Activated T-helper 2 cell treated with anti-CD3 and anti-CD28 coated beads, Interferon-gamma antibody, Interleukin-2, Interleukin-4, amounts not matched to agents 10 μg/mL and 5 μg/mL and 100 μg/mL, durations not matched to agents 14 hours and 24 hours and 36 hours (primary cell): ENCODE measurements at places on chromosomes 1 and 21.

- DNase-seq: no peak
These were observed 3.8 kb upstream of the SLC50A1 start for GRCh38 chr1:155131856-155132255.

- DNase-seq: no peak
These were observed 33.6 kb downstream of the CD58 start for GRCh38 chr1:116537040-116537831.

GRCh38 chr21:46363698-46364097 is 39.7 kb downstream of the PCNT start:
- no peak for DNase-seq

GRCh38 chr1:33007190-33008050 is 29.3 kb downstream of the AK2 start:
- no peak for DNase-seq

DNA sequence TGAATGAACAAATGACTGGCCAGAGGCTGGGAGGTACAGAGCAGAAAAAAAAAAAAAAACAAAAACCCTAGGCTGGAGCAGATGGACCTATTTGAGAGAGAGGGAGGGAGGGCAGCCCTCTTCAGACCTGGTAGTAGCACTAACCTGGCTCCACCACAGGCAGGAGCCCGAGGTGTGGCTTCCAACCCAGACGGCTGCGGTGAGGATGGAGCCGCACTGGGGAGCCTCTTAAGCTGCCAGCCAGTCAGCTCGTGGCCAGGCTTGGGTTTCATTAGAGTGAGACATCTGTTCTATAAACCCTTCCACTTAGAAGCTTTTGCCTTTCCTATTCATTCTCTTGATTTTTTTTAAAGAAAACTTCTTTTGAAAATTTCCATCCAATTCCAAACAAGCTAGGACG is 16.8 kb downstream of the LGR6 start:
- no peak for DNase-seq

- no peak for DNase-seq
These were observed 89.2 kb upstream of the CCDC190 start for GRCh38 chr1:162950187-162950586.

DNA sequence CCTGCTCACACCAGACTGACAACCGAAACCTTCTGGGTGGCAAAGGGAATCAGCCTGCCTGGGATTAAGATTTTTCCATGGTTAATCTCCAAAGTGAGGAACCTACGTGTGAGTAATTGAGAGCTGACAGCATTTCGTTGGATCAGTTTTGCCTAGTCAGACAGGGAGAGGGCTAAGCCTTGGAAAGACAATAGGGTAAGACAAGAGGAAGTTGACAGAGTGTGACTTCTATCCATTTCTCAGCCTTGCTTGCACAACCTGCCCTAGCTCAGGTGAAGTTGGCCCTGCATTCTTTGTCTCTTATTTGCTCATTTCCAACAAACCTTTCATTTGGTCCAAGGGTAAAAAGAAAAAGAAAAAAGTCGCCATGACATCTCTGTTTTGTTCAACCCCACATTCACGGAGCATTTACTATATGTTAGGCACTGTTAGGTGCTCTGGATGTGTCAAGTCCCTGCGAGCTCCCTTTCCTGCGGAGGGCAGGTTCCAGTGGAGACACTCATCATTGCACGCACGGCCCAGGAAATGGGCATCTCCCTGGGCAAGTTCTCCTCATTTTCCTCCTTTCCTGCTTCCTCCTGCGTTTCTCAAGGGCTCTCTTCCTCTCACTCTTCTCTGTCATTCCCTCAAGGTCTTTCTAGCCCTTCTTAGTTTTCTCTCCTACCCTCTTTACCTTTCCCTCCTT is 23.3 kb downstream of the KIRREL1 start:
- DNase-seq: no peak

DNA sequence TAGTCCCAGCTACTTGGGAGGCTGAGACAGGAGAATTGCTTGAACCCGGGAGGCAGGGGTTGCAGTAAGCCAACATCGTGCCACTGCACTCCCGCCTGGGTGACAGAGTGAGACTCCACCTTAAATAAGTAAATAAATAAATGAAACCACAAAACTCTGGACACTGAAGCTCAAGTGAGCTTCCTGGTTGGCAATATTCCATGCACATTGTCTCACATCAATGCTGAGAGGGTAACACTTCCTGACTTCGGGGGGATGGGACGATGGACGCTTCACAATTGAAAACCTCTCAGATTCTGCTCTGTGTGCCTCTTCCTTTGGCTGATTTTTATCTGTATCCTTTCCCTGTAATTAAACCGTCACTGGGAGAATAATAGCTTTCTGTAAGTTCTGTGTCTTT is 70.0 kb upstream of the ZNF644 start:
- DNase-seq: no peak

GRCh38 chr21:35428001-35428320 is 378.9 kb upstream of the RUNX1 start:
- no peak for DNase-seq

- DNase-seq: no peak
These were observed 9.8 kb upstream of the CENPF start for GRCh38 chr1:214593158-214593557.

DNA sequence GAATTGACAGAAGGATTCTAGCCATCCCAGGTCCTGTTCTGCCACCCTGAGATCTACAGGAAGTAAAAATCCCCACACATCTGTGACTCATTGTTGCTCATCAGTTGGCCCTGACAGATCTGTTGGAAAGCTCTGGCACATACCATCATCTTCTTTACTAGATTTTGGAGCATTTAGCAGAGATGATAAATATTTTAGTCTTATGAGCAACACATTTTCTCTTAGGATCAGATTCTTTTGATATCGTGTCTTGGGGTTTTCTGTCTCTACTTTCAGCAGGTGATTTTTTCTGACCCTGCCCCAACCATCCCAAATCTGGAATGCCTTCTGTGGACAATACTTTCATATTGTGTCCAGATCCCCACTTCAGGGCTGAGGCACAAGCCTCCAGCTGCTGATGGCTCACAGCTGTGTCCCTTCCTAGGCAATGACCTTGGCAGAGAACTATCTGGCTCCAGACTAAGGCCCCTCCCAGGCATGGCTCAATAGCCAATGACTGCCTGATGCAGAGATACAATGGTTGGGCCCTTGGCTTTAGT is 102.8 kb downstream of the GDAP2 start:
- no peak for DNase-seq

GRCh38 chr21:34583926-34584563 is 30.9 kb downstream of the RCAN1 start:
- DNase-seq: no peak

DNA sequence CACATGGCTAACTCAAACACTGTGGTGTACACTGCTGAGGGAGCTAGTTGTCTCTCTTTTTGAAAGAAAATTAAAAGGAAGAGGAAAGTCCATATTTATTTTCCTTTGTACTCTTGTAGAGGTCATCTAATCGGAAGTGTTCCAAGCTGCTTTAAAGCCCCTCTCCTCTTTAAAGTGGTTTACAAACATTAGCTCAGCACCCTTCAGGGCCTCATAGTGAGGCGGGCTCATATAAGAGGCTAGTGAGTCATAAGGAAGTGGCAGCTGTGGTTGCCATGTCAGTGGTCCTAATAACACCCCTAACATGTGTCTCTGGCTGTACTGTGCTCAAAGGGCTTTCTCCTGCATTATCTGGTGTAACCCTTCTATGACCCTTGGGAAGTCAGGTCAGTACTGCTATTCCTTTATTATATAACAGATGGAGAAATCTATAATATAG is 104.4 kb upstream of the SERBP1 start:
- no peak for DNase-seq

GRCh38 chr1:115377411-115377810 is 39.4 kb upstream of the NGF start:
- DNase-seq: no peak

DNA sequence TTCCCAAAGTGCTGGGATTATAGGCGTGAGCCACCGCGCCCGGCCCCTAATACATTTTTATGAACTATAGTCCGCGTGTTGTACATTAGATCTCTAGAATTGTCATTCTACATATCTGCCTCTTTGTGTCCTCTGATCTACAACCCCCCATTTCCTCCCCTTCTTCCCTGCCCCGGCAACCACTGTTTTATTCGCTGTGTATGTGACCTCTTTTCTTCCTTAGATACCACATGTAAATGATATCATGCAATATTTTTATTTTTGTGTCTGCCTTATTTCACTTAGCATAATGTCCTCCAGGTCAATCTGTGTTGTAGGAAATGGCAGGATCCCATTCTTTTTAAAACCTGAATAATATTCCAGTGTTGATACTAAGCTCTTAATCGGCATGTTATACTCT is 99.5 kb upstream of the NRIP1 start:
- DNase-seq: no peak

GRCh38 chr21:21730512-21730911 is 732.3 kb downstream of the NCAM2 start:
- no peak for DNase-seq

DNA sequence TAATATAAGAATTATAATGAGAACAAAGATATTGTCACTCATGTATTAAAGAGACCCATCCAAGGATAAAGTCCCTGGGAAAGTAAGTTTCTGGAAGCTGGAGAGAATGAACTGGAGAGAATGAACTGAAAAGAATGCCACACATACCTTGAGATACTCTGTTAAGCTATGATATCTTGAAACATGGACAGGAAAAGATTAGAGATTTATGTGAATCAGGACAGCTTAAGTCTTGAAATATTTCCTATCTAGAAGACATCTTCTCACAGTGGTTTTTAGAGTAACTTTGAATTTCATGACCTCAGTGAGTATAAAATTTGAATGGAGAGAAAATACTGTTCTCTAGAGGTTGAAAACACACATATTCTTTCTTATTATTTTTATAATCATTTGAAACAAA is 201.3 kb upstream of the HMCN1 start:
- DNase-seq: no peak

- no peak for DNase-seq
These were observed 13.5 kb upstream of the TEKT2 start for GRCh38 chr1:36070349-36070748.

- peak; percentile 2 for DNase-seq
These were observed 36.8 kb downstream of the MAB21L3 start for GRCh38 chr1:116147972-116148371.

DNA sequence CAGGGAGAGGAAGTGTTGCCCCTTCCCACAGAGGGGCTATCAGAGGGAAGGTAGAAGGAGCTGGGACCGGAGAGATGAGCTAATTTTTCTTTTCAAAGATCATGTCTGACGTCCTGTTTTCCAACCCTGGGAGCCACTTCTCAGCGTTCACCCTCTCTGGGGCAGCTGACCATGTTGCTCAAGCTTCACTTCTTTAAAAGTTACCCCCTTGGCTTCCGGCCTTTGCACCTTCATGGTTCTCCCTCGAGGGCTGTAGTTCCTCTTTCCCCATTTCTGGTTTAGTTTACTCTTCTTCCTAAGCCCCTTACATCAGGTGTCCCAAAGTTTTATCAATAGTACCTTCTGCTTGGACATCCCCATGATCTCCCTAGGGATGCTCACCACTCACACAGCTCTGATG is 23.8 kb upstream of the CSF1 start:
- DNase-seq: no peak

DNA sequence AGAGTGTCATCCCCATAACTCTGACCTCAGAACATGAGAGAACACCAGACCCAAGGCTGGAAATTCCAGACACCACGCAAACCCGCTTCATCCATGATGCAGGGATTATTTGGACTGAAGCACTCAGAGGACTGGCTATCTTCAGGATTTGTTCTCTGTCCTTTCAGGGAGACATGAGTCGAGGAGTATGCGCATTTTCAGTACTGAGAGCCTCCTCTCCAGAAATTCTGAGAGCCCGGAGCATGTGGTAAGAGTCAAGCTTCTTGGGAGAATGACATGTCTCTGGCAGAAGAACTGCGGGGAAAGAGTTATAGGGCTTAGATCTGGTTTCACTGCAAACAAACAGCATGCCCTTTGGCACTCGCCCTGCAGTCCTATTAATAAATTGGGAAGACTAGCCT is 6.9 kb downstream of the LAX1 start:
- DNase-seq: no peak

DNA sequence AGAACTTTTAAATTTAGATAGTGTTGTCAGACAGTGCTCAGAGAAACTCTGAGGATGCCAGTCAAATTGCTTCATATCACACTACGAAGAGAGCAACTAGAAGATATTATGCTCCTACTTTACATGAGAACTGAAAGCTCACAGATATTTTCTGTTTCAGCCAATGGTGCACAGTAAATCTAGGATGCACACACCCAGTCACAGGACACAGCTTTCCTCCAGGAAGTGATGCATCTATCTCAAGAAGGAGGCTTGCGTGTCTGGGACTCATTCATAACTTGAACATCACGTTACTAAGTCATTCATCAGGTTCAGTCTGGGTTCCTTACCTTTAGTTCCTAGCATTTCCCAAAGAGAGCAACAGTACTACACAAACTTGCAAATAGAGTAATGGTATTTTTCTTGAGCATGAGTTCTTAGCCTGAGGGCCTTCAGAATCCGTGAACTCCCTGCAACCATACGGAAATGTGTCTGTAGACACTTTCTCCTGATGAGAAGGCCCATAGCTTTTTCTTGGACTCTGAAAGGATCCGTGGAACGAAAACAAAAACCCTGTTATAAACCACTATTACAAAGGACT is 12.2 kb downstream of the ZNF697 start:
- no peak for DNase-seq

- DNase-seq: no peak
These were observed 51.9 kb upstream of the PPP2R5A start for GRCh38 chr1:212233321-212233720.

DNA sequence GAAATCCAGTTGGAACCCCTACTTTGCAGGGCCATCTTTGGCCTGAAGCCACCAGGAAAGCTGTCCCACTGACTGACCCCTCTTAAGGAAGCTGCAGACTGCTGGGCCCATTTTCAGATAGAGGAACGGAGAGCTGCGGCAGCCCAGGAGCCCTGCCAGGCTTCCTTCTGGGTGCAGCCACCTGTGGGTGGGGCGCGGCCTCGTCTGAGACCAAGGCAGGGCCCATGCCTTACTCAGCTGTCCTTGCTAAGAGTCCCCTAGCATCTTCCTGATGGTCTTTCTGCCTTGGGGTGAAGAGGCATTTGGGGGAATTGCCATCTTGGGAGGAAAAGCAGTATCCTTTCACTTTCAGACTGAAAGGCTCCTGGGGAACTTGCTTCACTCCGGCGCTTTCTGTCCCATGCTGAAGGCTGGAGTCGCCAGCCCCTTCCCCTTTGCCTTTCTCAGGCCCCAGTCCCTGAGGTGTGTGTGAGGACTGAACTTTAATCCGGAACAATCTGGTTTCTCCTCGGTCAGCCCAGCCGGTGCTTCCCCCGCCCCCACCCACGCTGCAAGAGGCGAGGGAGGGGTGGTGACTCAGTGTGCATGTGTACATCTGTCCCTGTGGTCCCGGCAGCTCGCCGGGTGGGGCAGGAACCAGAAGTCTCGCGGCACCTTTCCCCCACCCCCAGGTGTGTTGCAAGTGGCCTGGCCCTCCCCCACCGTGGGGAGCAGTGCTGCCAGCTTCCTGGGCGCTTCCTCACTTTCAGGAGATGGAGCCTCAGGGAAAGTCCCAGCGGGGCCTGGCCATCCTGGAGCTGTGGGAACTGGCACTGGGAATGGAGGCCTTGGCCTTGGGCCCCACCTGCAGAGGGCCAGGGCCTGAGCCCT is 5.1 kb downstream of the ZC3H12A start:
- DNase-seq: peak; percentile 80

- no peak for DNase-seq
These were observed 34.7 kb upstream of the CASZ1 start for GRCh38 chr1:10830961-10831668.
